EL (cell line): ENCODE measurements at places on chromosomes 2 and 18.

DNA sequence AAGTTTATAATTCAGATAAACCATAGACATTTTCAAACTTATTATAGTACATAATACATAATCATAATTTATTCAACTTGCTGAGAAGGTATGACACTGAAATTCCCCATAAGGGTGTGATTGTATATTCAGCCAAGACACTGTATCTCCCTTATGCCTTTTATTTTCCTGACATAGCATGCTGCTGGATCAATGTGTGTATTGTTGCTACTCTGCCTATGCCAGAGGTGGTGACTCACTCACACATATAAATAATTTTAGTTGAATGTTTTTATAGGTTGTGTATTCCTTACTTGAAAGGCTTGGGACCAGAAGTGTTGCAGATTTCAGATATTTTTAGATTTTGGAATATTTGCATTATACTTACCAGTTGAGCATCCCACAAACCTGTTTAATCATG lies 86.8 kb downstream of the VRK2 start:
- DNase-seq: no peak

GRCh38 chr2:73408198-73408597 lies 22.6 kb downstream of the ALMS1 start:
- DNase-seq: no peak

DNA sequence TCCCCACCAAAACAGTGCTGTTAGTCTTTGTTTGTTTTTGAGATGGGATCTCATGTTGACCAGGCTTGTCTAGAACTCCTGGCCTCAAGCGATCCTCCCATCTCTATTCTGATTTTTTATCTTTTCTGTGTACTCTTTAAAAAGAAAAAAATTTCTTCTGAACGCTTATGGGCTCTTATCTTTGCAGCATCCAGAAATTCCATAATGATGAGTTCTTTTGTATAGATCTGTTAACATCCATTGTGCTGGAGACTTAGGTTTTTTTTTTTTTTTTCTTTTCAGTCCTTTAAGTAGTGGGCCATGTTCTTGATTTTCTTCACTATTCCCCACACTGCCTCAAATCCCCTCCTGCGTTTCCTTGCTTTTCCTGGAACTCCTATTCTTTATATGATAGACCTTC lies 31.0 kb downstream of the RBBP8 start:
- peak; percentile 23 for DNase-seq

- DNase-seq: no peak
Observed at GRCh38 chr2:128664499-128664971, 345.9 kb upstream of the HS6ST1 start.

GRCh38 chr2:222526480-222527277 lies 102.3 kb downstream of the SGPP2 start:
- DNase-seq: no peak

- no peak for DNase-seq
Observed at GRCh38 chr18:12844391-12844790, 39.6 kb downstream of the PTPN2 start.

- DNase-seq: peak; percentile 62
Observed at GRCh38 chr2:150296770-150297546, 190.5 kb downstream of the RND3 start.

DNA sequence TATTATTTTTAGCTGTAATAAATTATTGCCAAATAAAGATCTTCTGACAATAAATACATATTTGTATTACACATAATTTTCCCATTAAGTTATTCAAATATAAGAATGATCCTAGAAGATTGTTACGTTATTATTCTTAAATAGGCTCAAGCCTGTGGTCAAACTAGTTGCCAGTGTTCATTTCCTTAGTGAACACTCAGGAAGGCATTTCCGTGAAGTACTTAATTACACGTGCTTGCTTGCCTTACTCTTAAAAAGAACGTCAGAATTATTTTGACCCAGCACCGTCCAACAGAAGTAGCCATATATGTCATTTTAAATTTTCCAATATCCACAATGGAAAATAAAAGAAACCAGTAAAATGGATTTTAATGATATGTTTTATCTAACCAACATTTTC lies 249.8 kb downstream of the TXNL1 start:
- DNase-seq: no peak

DNA sequence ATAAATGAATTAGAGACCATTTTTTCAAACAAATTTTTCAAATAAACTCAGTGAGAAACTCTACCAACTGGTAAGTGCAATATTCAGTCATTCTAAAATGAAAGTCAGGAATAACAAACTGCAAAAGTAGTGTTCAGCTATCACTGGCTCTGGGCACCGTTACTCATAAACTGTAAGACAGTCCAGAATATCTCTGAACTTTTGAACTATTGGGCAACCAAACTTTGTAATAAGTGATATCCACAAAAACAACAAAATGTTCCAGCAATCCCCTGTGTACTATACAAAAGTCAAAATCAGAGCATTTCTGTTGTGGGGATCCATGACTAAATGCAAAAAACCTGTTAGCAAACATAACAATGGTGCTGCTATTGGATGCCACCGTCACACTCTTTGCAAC lies 56.3 kb downstream of the SLC25A12 start:
- no peak for DNase-seq

GRCh38 chr2:141021611-141022010 lies 1109.2 kb downstream of the LRP1B start:
- DNase-seq: no peak

DNA sequence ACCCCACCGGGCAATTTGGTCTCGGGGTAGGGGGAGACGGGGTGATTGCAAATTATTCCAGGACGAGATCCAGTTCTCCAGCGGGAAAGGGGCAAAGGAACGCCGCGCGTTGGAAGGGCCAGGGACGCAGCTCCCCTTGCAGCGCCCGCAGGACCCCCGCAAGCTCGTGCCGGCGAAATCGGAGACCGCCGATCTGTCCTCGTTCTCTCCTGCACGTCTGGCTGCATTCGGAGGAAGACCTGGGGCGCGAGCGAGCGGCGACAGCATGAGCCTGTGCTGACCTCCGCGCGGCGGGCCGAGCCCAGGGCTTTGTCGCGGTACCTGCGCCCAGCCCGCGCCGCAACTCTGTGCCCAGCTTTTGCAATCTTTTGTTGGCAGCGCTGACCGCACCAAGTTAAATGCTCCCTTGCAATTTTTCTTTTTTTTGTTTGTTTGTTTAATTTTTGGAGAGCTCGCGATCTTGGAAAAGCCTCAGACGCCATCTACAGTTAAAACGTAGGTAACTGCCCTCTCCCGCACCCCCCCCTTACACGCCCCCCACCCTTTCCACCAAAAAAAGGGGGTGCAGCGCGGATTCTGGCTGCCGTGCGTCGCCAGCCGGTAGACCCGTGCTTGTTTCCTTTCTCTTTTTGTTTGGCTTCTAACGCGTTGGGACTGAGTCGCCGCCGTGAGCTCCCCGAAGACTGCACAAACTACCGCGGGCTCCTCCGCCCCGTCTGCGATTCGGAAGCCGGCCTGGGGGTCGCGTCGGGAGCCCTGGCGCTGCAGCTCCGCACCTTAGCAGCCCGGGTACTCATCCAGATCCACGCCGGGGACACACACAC lies 667 bp downstream of the TRIB2 start:
- peak; percentile 57 for DNase-seq

- DNase-seq: peak; percentile 69
Observed at GRCh38 chr2:175690113-175690837, 311.8 kb downstream of the LNPK start.

GRCh38 chr2:63218800-63219526 lies 168.3 kb downstream of the OTX1 start:
- DNase-seq: no peak

DNA sequence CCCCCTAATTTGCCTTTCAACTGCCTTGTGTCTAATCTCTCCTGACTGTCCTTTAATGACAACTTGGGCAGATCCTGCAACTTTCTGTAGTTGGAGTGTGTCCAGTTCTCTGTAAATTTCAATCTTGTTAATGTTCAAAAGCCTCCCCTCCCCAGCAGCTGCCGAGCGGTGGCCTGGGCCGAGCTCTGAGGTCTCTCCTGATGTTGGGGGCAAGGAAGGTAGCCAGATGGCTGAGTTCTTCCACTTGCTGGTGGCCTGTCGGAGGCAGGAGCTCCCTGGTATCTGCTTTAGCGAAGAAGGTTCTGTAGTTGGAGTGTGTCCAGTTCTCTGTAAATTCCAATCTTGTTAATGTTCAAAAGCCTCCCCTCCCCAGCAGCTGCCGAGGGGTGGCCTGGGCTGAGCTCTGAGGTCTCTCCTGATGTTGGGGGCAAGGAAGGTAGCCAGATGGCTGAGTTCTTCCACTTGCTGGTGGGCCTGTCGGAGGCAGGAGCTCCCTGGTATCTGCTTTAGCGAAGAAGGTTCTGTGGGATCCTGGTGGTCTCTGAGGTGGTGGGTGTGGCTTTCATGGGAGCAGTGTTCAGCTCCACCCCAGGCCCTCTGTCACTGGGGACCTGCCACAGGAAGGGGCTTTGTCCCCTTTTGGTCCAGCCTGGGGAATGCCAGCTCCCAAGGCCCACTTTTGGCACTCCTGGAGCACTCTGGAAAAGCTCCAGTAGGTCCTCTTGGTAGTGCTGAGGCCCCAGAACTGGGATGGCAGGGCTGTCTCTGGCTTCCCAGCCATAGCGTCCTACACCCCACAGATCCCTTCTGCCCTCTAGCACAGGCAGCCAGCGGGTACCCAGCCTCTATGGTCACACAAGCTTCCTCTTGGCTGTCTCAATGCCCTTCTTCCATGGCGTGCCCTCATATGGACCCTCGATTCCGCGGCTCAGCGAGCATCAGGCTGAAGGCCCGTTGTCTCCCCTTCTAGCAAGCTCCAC lies 211.9 kb downstream of the ALPK2 start:
- DNase-seq: peak; percentile 83

- DNase-seq: peak; percentile 30
Observed at GRCh38 chr2:190407662-190408537, at the start of gene MFSD6. TSS of gene MFSD6 (plus strand) at chr2:190408355. CDS start at chr2:190436030, 27,675 bp downstream.

- no peak for DNase-seq
Observed at GRCh38 chr2:46410273-46411244, 68.8 kb upstream of the TMEM247 start.

DNA sequence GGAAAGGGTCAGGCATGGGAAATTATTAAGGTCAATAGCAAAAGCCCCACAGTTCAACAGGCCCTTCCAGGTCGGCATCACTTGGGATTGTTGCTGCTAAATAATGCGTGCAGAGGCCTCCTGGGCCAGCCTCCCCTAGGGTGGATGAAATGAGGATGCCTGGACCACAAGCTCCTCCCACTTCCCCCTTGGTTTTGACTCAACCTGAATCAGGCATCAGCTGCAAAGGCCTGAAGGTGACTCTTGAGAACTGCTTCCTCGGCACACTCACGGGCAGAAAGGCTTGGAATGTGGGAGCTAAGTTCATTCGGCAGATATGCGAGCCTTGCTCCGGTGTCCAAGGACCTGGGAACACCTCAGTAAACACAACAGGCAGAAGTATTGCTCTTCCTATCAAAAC lies 69.3 kb downstream of the MBP start:
- DNase-seq: peak; percentile 31

DNA sequence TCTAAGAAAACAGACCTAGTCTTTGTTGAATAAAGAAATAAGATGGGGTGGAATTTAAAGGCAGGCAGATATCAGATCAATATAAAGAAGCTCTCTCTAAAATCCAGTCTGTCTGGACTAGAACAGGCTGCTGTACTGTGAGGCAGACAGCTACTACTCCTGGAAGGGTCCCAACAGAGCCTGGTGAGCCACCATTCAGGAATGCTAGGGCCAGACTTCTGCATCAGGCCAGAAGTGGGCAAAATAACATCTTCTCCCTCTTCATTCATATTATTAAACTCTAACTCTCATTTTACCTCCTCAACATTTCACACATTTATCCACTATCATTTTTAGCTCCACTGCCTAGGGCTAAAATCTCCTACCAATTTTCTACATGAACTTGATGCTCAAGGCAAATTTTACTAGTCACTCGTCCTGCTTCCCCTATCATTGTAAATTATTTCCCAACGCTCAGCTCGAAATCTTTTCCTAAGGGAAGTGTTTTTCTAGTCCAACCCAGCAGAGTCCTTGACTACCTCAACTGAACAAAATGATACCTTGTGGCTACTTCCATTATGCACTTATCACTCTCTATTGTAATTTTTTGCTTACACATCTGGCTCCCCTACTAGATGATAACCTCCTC lies 45.2 kb upstream of the GLS start:
- DNase-seq: peak; percentile 91

DNA sequence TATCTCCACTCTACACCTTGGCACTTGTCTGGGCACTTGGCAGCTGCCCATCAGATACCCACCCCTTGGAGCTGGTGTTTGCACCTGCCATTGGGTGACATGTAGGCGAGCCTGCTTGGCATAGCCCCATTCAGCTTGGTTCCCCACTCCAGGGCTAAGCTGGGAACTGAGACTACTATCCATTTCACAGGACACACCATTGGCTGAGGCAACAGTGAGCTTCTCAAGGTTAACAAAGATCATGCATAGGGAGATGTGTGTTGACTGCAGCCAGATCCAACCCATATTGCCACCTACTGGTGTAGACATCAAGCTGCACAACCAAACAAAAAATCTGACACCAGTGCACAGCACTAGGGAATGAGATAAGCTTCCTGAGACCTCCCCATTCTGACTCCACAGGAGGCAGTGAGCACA lies 1389.8 kb upstream of the TMEFF2 start:
- DNase-seq: no peak

- DNase-seq: no peak
Observed at GRCh38 chr2:186599186-186599778, 9.4 kb downstream of the ITGAV start.

GRCh38 chr18:5040476-5040875 lies 156.6 kb downstream of the AKAIN1 start:
- no peak for DNase-seq

GRCh38 chr18:22613788-22614187 lies 196.1 kb upstream of the CTAGE1 start:
- DNase-seq: peak; percentile 47

DNA sequence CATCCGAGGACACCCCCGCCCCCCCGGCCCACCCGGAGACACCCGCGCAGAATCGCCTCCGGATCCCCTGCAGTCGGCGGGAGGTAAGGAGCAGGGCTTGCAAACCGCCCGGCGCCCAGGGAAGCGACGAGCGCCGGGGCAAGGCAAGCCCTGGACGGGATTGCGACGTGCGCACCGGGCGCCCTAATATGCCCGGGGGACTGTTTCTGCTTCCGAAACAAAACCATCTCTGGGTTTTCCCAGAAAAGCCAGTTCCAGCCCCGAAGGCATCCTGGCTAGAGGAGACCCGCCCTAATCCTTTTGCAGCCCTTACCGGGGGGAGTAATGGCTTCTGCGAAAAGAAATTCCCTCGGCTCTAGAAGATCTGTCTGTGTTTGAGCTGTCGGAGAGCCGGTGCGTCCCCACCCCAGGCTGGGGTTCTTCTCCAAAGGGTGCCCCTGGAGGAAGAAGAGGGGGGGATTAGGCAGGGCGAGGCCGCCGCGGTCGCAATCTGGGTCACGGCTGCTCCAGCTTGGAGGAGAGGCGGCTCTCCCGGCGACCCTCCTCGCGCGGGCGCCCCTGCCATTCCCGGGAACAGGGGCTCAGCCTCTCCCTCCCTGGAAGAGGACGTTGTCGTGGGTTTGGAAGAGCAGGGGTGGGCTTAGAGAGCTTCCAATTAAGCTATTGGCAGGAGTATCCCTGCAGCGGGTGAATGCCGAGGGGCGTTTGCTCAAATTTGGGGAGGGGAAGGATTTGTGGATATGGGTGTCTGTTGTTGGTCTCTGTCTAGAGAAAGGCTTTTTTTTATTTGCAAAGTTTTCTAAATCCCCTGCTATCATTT lies 521 bp downstream of the MYCN start:
- no peak for DNase-seq

- no peak for DNase-seq
Observed at GRCh38 chr2:79235135-79235534, 75.6 kb upstream of the REG3A start.

- DNase-seq: peak; percentile 79
Observed at GRCh38 chr2:191352536-191352935, 107.3 kb downstream of the MYO1B start.
